Cardiac ventricle fibroblast (primary cell): ENCODE measurements at places on chromosomes 12 and 14. TPM values are rescaled to one million over a fixed set of nuclear protein-coding genes. Genes with fewer than 3 reads are reported as not detected.

The HDAC7 gene
- 63.6 and 67.2 TPM in 2 replicates for total RNA-seq

The ASIC1 gene
- 20.7 and 30.7 TPM in 2 replicates for total RNA-seq

The GLIPR1L1 gene
- not detected in 2 replicates for total RNA-seq

The ITPR2 gene
- total RNA-seq, result 17.8 and 18.5 TPM in 2 replicates

The BCL2L2 gene
- 10.2 and 11.8 TPM in 2 replicates for total RNA-seq

The LYZ gene
- 0.31 TPM in 1 of 2 replicates, not detected in the other for total RNA-seq

The ARHGDIB gene
- 51.7 and 66.2 TPM in 2 replicates for total RNA-seq

The NYNRIN gene
- 7.6 and 9.5 TPM in 2 replicates for total RNA-seq

The GPD1 gene
- 5.9 and 11.3 TPM in 2 replicates for total RNA-seq

The TAS2R30 gene
- total RNA-seq, result 0.59 and 1.8 TPM in 2 replicates

The CEBPE gene
- total RNA-seq, result not detected in 2 replicates

The PARP11 gene
- total RNA-seq, result 4.5 and 6.2 TPM in 2 replicates

The SPTB gene
- total RNA-seq, result not detected in 2 replicates

The GPR84 gene
- total RNA-seq, result not detected in 2 replicates

The SMCO2 gene
- total RNA-seq, result not detected in 2 replicates

The C14orf132 gene
- 23.0 and 23.3 TPM in 2 replicates for total RNA-seq

The USP15 gene
- 12.6 and 21.1 TPM in 2 replicates for total RNA-seq

The TSPAN9 gene
- 22.4 and 23.5 TPM in 2 replicates for total RNA-seq

The PDE6H gene
- total RNA-seq, result not detected in 2 replicates

The NID2 gene
- total RNA-seq, result 852 and 1,009 TPM in 2 replicates

The ACACB gene
- 15.3 and 16.2 TPM in 2 replicates for total RNA-seq

The DDX51 gene
- 6.1 and 6.3 TPM in 2 replicates for total RNA-seq

The RESF1 gene
- 50.8 and 69.9 TPM in 2 replicates for total RNA-seq

The PROX2 gene
- total RNA-seq, result not detected in 2 replicates

The DAO gene
- total RNA-seq, result not detected in 2 replicates

The GLT1D1 gene
- not detected in 2 replicates for total RNA-seq

The LGR5 gene
- total RNA-seq, result 0.24 and 0.50 TPM in 2 replicates

The KIF26A gene
- total RNA-seq, result not detected in 2 replicates

The P2RX2 gene
- not detected in 2 replicates for total RNA-seq

The RIN3 gene
- 6.1 and 7.9 TPM in 2 replicates for total RNA-seq

The CHD8 gene
- total RNA-seq, result 32.4 and 35.6 TPM in 2 replicates

The PPP4R4 gene
- not detected in 2 replicates for total RNA-seq

The CLEC1B gene
- not detected in 2 replicates for total RNA-seq
